T-cell (primary cell): ENCODE measurements at places on chromosomes 4 and X. TPM values are rescaled to one million over a fixed set of nuclear protein-coding genes. Genes with fewer than 3 reads are reported as not detected.

DNA sequence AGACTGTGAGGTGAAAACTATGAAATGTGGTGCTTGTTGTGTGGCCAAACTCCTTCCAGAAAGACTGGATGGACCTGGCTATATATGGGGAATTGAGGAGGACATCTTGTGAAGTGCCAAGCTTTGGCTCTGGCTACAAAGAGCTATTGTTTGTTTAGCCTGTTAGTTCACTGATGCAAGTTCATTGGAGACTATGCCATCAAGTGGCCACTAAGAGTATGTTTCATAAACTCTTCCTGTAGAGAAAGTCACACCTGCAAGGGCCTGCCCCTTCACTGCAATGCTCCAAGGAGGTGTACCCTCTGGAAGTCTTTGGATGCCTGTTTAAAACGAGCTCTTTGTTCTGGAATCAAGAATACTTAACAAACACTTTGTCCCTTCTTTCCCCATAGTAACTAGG is 382.0 kb downstream of the GABRG1 start:
- DNase-seq: no peak

DNA sequence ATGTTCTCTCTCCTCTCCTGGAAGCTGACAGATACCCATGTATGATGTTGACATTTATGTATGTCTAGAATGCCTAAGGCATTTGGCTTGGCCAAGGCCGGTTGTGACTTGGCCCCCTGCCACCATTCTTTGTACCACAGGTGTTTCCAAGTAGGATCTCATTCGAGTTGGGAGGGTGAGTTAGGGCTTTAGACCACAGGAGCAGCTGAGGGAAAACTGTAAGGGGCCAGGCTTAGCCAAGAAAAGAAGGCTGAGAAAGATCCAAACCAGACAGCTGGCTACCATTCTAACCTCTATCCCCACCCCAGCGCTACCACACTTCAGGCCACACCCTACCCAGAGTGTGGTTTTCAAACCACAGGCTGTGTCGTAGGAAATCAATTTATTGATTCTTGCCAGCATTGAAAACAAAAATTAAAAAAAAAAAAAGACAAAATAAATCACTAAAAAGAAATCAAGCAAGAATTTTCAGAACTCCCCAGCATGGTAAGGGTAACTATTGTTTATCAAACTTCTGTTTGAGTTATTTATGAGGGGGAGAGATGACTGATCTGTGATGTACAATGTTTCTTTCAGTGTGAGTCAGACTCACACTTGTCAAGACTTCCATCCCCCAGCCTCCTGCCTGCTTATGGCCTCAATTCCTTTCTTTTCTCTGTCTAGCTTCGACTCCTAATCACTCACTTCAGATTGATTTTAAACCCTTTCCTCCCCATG is 9.9 kb downstream of the TMSB4X start:
- no peak for DNase-seq

DNA sequence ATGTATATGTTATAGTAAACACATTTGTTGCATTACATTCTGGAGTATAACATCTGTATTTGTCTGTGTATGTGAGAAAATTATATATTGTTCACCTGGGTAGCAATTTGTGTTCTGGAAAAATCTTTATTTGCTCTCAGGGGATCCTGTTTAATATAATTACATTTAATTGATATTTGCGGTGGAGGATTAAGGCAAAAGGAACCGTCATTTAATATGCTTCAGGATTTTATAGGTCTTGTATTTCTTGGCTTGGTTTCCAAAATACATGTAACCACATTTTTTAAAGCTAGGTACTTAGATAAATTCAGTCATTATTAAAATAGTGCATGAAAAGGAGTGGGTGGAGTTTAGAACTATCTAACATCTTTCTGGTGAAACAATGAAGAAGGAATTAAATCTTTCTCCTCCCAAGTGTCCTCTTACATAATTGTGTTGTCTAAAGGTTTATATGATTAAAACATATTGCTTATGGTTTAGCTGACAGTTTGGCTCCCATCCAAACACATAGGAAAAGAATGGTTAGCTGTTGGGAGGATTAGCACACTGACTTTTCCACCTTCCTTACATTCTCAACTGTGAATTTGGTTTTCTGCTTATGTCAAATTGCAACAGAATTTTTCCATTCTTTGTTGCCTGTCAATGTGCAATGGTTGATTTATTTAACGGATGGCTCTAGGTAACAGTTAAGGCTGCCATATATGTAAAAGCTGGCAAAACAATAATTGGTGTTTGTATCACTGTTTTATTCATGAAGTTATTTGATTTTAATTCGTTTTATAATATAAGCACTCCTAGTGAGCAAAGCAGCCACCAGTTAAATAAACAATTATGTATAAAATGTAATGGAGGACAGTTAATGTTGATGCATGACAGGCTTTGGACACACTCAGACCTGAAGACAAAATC is 250.8 kb upstream of the SFRP2 start:
- no peak for DNase-seq

DNA sequence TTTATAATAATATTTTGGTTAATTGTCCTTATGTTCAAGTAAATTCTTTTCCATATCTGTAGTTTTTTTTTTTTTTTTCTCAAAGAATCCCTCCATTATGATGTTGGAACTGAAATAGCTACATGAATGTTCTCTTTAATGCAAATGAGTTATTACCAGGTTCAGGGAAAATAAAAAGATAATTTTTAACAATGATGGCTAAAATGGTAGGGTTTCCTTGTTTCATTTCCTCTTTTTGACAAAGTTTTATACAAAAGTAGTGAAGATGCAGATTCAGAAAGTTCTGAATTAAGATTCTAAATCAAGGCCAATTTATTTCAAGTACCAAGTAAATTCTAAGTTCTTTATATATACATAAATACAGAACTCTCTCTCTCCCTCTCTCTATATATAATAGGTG is 779.0 kb upstream of the INTU start:
- DNase-seq: no peak

The GAGE1 gene
- 0.72 TPM for total RNA-seq
